ENCODE measurements at places on chromosomes 12 and 14. TPM values are rescaled to one million over a fixed set of nuclear protein-coding genes. Genes with fewer than 3 reads are reported as not detected.

DNA sequence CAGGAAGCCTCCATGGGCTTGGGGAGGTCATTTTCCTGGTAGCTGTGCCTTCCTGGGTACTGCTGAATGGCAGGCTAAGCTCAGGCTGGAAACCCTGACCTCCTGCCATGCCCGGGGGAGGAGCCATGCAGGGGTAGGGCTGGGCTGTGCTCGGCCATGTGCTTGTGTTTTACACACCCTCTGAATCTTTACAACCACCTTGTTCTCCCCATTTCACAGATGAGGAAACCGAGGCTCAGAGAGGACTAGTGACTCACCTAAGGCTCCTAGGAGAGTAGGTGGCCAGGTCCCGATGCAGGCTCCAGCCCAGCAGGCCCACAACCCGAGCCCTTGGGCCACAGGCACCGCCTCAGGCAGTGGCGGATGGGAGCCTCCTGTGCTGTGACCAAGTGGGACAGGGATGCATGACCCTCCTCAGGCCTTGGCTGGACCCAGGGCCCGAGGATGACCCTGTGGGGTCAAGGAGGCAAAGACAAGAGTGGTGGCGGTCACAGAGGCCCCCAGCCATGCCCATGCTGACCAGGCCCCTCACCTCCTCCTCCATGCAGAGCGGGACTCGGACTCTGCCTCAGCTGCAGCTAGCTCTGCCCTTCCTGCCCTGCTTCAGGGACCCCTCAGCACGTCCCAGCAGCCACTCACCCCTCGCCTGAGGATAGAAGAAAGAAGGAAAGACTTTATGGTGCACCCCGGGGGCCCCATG is 136.1 kb downstream of the CALM1 start:
- no peak for DNase-seq

GRCh38 chr14:71739273-71739990 is 192.8 kb upstream of the RGS6 start:
- DNase-seq: no peak

DNA sequence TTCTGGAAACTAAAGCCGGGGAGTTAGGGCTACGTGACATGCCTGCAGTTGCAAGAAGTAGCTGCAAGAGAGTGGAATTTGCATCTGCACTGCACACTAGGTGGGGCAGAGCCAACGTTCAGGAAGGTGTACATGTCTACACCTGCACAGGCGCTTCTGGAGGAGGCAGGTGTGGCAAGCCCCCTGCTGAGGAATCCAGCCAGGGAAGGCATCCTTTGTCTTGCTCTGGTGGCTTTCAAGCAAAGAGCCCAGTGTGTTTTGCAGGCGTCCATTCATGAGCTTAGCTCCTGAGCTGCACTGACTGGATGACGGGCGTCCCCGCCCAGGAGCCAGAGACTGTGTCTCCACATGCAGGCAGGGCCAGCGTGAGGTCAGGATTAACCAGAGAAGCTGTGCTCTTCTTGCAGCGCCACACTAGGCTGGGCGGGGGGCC is 116.3 kb downstream of the ZFP36L1 start:
- DNase-seq: no peak

GRCh38 chr14:96231526-96232130 is 24.4 kb upstream of the BDKRB1 start:
- no peak for DNase-seq

- no peak for DNase-seq
These were observed 243.2 kb downstream of the ADAMTS20 start for GRCh38 chr12:43308776-43309175.

SPTB gene
- total RNA-seq: 0.10 TPM

KCNA5 gene
- not detected for total RNA-seq

DPPA3 gene
- not detected for total RNA-seq

TUNAR gene
- not detected for total RNA-seq

SPATA7 gene
- total RNA-seq: 42.9 TPM

Data from NCI-H460 (cell line).